ENCODE measurements at places on chromosomes 5 and 9.

DNA sequence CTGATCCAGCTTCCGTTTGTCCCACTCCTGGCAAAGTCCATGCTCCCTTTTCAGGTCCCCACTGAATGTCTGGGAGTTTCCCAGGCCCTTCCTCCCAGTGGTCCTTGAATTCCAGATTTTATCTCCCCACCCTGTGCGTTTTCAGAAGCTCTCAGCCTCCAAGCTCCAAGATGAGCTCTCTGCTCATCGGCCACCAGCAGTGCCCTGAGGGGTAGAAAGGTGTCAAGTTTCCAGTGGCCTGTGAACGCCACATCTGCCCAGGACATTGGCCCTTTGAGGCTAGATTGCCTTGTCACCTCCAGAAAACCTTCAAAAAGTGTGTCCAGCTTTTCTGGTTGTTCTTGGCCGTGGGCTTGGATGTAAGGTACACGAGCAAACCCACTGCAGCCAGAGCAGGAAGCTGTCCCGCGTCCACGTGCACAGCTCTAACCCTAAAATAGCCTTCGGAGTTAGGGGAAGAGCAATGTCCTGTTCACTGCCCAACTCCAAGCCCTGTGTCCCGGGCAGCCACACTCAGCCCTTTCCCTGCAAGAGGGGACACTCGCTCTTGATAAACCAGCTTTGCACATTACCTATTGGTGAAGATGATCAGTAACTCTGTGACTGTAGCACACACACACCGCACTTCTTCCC is 10.9 kb upstream of the LRRC14B start:
- DNase-seq: no peak

GRCh38 chr9:129402371-129402739 is 218.5 kb downstream of the C9orf50 start:
- DNase-seq: no peak

DNA sequence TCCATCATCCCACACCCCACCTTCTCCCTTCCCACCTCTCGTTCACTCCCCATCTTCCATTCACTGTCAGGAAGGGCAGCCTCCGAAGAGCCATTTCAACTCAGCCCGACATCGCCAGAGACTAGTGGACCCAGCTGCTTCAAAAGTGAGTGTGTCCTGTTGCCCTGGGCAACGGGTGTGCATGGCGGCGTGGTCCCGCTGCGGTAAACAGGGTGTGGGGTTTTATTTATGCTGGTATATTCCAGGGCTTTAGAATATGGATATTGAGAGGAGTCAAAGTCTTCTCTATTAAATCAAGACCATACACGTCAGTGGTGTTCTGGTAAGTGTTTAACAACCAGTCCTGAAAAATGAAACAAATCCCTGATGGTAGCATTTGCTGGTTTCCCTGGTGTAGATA is 274.5 kb downstream of the MAST4 start:
- no peak for DNase-seq

DNA sequence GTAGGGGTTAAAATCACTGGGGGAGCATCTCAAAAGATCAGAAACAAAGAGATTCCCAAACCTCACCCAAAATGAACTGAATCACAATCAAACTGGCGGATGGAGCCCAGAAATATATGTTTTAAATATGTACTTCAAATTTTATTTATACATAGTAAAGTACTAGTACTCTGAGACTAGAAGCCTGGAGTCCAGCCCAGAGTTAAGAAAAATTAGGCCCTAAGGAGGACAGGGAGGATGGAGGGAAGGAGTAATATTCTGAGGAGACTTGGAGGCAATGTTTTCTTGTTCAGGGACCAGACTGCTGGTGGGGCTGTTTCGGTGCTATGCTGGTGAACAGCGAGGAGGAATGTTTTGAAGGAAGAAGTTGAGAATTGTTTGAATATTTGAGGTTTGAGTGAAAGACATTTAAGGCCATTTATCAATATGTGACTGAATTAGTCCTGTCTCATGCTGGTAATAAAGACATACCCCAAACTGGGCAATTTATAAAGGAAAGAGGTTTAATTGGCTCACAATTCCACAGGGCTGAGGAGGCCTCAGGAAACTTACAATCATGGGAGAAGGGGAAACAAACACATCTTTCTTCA is 552.4 kb upstream of the DAB2 start:
- DNase-seq: no peak

DNA sequence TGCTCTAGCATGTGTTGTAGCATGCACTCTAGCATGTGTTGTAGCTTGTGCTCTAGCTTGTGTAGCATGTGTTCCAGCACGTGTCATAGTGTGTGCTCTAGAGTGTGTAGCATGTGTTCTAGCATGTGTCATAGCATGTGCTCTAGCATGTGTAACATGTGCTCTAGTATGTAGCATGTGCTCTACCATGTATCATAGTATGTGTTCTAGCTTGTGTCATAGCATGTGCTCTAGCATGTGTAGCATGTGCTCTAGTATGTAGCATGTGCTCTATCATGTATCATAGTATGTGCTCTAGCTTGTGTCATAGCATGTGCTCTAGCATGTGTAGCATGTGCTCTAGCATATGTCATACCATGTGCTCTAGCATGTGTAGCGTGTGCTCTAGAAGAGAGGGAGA is 255.3 kb downstream of the ICE1 start:
- no peak for DNase-seq

- DNase-seq: no peak
These were observed 176.6 kb upstream of the KCNN2 start for GRCh38 chr5:114185274-114185673.

GRCh38 chr5:87411586-87411972 is 1.2 kb downstream of the CCNH start:
- no peak for DNase-seq

DNA sequence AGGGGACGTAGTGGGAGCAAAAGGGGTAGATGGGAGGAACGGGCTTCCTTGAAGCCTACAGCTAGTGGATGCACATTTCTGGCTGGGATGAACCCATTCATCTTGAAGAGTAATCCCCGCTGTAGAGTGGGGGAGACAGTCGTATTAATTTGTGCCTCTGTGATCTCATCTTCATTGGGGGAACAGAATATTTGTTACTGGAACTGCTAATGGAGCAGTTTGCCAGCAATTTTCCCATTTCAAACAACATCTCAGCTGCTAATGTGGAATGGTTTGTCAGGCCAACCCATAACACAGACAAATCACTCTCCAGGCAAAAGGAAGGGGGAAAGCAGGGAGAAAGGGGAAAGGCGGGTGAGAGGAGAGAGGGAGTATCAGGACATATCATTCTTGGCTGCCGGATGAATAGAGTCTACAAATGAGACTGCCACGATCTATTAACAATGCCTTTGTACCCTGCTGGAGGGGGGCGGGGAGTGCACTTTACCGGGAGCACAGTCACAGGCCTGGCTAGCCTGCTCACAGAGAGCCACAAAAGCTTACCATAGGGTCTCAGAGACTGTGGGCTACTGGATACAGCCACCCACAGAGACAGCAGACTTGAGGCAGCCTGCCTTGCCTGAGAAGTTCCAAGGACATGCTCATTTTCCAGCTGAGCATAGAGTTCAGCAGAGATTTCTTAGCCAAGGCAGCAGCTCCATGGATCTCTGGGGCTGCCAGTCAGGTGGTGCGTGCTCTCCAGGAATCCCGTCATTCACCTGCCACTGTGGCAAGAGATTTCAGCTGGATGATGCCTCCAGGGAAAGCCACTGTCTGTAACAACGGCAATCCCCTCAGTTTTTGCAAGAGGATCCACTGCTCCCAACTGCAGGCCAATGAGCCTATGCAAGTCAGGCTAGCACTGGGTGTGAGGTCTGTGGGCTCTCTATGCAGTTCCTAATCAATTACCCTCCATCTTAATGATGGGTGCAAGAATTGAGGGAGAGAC is 217.7 kb upstream of the PANK3 start:
- no peak for DNase-seq

DNA sequence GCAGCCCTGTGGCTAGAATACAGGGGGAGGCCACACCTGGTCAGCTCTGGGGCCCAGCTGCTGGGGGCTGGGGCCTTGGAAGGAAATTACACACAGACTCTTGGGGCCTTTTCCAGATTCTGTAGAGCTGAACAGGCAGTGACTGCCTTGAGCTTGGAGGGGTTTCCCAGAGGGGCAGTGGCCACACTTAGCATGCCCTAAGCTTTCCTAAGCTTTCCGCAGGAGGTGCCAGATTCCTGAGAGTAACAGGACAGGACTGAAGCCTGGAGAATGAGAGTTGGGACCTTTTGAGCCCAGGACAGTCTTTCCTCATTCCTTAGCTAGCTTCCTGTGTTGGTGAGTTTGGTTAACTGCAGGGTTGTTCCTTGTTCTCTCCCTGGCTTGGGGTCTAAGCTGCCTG is 1.4 kb downstream of the TBC1D13 start:
- no peak for DNase-seq

DNA sequence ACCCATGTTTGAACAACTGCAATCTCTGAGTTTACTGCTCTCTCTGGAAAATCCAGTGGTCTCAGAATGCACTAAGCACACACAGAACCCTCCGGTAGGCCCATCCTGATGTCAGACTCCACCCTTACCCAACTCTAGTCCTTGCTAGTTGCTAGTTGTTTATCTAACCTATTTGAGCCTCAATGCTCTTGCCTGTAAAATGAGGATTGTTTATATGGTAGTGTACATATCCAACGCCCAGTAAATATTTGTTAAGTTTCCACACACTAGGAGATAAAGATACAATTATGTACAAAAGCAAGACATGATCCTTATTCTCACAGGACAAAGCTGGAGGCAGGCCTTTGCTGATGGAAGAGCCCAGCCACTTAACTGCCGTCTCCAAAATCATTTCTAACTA is 192.2 kb downstream of the SPOCK1 start:
- no peak for DNase-seq

- no peak for DNase-seq
These were observed 42.0 kb downstream of the TRPM3 start for GRCh38 chr9:71079451-71079850.

- no peak for DNase-seq
These were observed 7.8 kb upstream of the ANXA1 start for GRCh38 chr9:73143711-73144328.

DNA sequence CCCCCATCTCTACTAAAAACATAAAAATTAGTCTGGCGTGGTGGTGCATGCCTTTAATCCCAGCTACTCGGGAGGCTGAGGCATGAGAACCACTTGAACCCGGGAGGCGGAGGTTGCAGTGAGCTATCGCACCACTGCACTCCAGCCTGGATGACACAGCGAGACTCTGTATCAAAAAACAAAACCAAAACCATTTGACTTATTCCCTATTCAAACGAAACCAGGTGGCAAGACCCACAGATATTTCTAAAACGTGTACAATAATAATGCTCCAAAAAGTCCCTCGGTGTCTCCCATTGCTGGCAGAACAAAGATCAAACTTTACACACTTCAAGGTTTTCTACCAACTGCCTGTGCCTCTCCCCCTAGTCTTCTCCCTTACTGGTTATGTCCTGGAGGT is 29.8 kb downstream of the HMGCR start:
- DNase-seq: no peak

Measured in SHP77 treated with DMSO at 0.1 percent for 48 hours (cell line).